ENCODE measurements at places on chromosomes 2 and 18.
A peak's percentile ranks its signal among the peaks of the same experiment; 100 is the strongest.

DNA sequence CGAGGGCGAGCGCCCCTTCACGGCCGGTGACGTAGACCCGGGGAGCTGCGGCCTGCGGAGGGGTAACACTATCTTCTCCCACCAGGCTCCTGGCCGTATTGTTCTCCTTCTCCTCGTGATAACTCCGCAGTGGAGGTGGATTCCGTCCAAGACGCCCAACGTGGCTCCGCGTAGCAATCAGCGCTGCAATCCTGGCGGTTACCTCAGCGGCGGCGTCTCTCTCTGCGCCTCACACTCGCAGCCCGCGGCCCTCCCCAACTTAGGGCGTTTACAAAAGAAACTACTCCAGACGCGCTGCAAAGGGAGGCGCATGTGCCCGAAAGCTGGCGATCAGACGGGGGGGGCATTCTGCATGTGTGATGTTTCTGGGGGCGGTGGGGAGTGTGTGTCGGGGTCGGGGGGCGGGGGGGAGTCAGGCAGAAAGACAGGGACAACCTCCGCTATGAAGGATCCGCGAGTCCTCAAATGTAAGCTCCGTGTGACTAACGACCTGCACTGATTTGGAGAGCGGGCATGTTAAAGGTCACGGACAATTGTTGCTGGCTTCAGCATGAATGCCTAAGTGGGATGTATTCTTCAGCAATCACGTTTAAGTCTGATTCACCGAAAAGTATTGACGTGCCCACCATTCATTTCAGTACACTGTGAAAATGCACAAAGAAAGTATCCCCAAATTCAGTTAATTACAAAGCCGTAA, 1.3 kb upstream of the ZNF516 start:
- peak; percentile 90 for DNase-seq

GRCh38 chr18:74233933-74234325, 57.8 kb downstream of the CYB5A start:
- no peak for DNase-seq

- DNase-seq: no peak
Observed at GRCh38 chr18:79899609-79900445, 51.6 kb downstream of the SLC66A2 start.

DNA sequence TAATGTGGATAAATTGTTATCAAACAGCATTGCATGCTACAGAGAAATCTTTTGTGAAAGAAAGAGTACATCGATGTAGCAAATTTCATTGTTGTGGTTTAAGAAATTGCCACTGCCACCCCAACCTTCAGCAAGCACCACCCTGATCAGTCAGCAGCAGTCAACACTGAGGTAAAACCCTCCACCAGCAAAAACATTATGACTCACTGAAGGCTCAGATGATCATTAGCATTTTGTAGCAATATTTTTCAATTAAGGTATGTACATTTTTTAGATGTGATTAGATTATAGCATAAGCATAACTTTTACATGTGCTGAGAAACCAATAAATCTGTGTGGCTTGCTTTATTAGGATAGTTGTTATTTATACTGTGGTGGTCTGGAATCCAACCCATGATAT, 75.5 kb downstream of the ZNF385B start:
- DNase-seq: no peak

DNA sequence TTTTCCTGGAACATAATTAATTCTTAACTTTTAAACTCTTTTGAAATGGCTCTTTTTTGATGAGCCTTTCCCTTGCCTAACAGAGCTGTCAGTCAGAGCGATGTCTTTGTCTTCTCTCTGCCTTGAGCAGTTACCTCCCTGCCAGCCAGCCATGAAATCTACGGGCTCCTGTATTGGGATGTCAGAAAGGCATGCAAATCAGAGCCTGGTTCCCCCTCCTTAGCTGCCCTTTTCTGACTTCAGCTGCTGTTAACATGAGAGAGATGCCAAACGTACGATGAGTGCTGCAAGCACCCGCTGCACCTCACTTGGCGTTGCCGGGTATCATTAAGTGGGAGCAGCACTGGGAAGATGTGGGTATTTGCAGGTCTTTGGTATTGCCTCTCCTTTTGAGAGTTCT, 131.4 kb upstream of the BOD1L2 start:
- no peak for DNase-seq

DNA sequence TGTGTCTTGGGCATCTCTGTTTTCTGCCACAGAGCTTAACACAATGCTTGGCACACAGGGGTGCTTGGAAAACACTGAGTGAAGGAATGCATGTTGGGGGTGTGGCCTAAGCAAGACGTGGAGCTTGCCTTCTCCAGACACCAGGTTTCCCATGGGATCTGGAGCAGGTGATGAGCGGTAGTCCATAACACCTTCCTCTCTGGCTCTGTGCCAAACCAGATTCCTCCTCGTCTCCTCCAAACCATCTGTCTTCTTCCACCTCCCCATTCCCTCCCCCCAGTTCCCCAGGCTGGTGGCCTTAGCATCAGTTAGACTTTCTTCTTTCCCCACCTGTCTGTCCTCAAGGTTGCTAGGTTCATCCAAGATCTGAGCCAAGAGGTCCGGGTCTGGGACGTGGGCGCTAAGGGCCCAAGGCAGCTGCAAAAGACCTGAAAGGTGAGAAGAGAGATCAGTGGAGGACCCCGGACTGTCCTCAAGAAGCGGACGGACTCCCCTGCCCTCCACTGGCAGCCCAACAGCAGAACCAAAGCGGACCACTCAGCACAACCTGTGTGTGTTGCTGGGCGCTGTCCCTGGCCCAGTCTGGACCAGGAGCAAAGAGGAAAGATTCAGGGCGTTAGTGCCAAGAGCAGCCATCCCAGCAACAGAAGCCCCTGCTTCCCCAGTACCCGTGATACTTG, 1.2 kb upstream of the ITM2C start:
- no peak for DNase-seq

- no peak for DNase-seq
Observed at GRCh38 chr2:238690511-238690910, 157.4 kb upstream of the TWIST2 start.

DNA sequence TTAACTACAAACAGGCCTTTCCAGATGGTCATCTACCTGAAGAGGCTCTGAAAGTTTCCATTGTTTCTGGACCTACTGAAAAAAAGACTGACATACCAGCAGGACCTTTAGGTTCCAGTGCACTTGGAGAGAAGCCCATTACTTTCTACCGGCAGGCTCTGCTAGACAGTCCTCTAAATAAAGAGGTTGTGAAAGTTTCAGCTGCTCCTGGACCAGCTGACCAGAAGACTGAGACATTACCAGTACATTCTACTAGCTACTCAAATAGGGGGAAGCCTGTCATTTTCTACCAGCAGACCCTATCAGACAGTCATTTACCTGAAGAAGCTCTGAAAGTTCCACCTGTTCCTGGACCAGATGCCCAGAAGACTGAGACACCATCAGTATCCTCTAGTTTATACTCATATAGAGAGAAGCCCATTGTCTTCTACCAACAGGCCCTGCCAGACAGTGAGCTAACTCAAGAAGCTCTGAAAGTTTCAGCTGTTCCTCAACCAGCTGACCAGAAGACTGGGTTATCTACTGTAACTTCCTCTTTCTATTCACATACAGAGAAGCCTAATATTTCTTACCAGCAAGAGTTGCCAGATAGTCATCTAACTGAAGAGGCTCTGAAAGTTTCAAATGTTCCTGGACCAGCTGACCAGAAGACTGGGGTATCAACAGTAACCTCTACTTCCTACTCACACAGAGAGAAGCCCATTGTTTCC, 65.8 kb downstream of the ALMS1 start:
- peak; percentile 44 for DNase-seq

GRCh38 chr2:127006962-127007361, 100.0 kb downstream of the BIN1 start:
- DNase-seq: no peak

DNA sequence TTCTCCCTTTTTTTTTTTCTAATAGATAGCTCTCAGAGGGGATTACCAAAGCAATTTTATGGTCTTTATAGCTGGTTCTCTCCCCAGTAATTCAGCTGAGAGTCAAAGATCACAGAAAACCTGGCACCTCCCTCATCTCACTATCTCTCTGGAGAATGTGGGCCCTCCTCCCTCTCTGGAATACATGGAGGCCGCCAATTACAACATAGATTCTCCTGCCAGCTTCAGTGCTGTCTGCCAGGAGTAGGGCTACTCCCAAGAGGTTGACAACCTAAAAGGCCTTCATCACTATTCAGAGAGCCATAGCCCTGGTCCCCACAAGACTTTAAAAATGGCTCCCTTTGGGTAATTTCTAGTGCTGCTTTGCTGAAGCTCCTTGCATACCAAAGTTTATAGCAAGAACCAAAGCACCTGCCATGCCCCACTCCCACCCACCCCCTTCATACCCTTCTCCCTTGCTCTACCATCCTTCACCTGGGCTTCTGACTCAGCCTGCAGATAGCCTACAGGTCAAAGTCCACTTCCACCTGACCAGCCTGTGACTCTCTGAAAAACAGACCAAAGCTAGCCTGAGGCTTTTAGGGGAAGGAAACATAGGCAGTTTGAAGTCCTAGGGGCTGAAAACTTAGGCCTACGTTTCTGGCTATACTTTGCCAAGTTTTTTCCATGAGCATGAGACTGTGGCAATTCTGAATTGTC, 472.3 kb downstream of the TNS1 start:
- DNase-seq: no peak

Measured in inflammatory macrophage (primary cell).